ENCODE measurements at places on chromosomes 16 and 17. TPM values are rescaled to one million over a fixed set of nuclear protein-coding genes. Genes with fewer than 3 reads are reported as not detected.

NPIPA2 gene
- 2.7 TPM for total RNA-seq

SLC5A11 gene
- 0.09 TPM for total RNA-seq

DNA sequence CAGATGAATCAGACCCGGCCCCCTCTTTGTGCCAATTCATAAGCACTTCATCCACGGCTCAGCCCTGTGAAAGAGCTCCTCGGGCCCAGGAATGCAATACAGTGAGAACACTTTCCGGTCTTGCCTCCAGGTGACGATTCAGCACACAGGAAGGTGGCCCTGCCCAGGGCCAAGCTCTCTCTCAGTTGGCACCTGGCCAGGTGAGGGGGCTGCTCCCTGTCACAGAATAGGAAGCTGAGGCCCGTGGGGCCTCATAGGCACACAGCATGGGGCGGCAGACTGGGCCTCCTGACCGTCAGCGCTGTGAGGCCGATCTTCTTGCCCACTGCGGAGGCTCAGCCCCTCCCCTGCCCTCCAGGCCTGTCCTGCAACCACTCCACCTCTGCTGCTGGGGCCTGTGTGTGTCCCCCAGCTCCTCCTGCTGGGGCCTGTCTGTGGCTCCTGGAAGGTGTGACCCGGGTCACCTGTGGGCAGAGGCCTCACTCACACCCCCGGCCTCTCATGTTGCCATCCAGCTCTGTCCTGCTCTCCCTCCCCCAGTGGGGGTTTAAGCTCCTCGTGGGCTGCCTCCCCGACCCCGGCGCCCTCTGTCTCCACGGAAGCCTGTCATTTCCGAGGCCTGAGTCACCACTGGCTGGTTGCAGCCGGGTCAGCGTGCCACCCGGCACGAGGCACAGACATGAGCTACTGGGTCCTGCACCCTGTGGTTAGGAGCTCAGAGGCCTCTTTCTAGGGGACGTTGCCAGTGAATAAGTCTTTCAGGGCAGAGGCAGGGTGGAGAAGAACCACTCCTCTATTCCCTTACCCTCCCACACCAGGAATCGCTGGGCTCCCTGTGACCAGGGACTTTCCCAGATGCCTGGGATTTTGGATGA, 114.4 kb downstream of the SEC14L1 start:
- DNase-seq: peak; percentile 25

DNA sequence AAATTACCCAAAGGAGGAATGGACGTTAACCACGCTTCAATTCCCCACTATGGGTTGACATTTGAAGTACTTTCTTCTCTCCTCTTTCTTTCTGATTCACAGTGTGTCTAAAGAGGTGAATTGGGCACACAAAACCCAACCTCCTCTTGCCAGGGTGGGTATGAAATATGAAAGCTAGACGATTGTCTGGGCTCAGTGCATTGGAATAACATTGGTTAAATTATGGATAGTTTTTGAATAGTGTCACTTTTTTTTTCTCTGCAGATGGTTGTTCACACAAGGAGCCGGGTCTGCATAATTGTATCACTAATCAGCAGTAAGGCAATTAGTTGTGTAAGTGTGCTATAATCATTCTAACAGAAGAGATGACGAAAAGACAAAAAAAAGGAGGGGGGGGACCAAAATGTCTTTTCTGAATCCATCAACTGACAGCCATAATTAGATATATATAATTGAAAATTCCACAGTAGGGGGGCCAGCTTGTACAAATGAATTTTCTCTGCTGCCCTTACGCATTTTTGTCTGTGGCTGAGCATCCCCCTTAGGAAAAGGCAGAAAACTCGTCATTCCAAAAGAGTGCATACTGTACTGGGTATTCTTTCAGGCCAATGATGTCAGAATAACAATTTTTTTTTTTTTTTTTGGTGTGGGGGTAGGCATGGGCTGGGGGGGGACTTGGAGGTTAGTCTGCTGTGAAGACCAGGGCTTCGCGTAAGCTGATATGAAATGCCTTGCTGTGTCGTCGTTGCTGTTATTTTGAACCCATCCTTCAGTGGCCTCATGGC, 307.5 kb upstream of the SALL1 start:
- DNase-seq: no peak

- DNase-seq: no peak
These were observed 14.4 kb downstream of the CTRL start for GRCh38 chr16:67917140-67917851.

GRCh38 chr17:57730026-57730701, 14.9 kb downstream of the CCDC182 start:
- no peak for DNase-seq

DNA sequence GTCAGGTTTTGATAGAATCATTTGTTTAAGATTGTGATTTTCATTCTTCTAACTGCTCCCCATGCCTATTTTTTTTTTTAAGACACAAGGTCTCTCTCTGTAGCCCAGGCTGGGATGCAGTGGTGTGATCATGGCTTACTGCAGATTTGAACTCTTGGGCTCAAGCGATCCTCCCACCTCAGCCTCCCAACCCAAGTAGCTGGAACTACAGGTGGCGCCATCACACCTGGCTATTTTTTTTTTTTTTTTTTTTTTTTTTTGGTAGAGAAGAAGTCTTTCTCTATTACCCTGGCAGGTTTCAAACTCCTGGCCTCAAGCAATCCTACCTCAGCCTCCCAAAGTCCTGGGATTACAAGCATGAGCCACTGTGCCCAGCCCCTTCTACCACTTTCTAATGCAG, 223.3 kb downstream of the CBLN1 start:
- no peak for DNase-seq

GRCh38 chr17:34706029-34706428, 126.6 kb downstream of the TMEM132E start:
- peak; percentile 82 for DNase-seq

GRCh38 chr16:84356591-84357116, 11.7 kb upstream of the ATP2C2 start:
- DNase-seq: peak; percentile 58

- no peak for DNase-seq
These were observed 1.1 kb upstream of the HNF1B start for GRCh38 chr17:37745801-37746426.

DNA sequence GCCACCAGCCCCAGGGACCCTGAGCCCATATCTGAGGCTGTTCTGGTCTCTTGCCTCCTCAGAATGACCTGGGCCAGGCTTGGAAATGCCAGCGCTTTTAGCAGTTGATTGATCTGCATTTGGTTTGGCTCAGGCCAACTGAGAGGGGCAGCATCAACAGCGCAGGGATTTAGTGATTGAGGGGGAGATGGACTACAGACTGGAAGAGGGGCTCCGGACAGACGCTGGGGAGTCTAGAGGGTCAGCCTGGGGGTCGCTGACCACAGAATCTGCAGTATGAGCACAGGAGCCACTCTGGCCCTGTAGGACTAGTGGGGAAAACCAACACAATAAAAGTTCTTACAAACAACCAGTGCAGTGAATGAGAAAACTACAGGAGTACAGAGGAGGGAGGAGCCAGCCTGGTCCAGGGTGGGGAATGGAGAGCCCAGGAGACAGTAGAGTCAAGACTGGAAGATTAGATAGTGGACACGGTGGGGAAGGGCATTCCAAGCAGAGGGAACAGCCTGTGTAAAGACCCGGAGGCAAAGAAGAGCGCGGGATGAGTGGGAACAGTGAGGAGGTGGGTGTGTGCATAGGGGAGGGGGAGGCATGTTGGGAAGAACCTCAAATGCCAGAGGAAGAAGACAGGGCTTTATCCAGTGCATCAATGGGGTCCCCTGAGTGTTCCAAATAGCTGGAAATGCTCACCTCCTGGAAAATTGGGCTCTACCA, 128.9 kb downstream of the MRM1 start:
- DNase-seq: no peak

- DNase-seq: no peak
These were observed 52.3 kb upstream of the LGALS9 start for GRCh38 chr17:27578718-27579085.

DNA sequence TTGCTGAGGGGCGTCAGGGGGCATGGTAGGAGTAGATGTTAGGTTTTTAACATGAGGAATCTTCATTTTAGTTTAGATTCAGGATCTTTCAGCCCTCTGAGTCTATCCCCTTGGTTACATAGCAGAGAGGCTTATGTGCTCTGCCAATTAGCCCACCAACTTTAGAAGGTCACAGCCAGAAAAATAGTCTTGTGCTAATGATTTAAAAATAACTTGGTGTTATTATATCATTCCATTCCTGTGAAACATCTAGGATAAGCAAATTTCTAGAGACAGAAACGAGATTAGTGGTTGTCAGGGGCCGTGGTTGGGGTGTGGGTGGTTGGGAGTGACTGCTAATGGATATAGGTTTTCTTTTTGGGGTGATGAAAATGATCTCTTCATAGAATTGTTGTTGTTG, 183.7 kb downstream of the SNX29 start:
- DNase-seq: no peak

GRCh38 chr16:75265911-75266701, 14.7 kb upstream of the BCAR1 start:
- DNase-seq: peak; percentile 95

- no peak for DNase-seq
These were observed 5.2 kb downstream of the CCDC102A start for GRCh38 chr16:57531253-57531575.
